ENCODE measurements at places on chromosomes 13 and 19.

DNA sequence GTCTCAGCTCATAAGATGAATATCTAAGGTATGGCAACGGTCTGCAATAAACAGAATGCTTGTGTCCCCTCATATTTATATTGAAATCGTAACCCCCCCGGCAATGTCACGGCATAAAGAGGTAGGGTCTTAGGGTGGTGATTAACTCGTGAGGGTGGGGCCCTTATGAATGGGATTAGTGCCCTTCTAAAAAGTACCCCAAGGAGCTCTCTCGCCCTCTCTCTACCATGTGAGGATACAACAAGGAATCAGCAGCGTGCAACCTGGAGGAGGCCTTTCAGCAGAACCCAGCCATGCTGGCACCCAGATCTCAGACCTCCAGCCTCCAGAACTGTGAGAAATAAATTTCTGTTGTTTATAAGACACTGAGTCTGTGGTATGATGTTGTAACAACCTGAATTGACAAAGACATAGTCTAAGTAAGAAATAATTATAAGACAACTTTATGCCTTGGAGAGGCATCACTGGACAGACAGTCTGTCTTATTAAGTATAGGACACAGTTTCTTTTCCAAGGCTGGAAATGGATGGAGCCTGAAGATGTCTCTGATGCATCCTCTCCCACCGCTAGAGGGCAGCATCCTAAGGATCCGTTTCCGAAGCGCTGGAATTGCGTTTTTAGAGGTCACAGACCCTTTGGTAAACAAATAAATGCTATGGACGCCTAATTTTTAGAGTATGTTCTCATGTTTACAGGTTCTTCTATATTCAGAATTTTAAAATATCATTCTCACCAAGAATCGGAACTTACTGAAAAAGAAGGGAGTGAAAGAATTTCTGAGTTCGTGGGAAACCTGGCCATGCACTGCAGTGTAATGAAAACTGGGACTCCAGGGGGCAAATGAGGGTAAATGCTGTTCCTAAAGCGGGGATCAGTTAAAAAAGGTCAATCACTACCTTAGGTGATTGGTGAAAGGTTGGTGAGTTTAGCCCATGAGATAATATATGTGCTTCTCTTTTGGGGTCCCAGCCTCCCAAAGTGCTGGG, 13.3 kb upstream of the LEUTX start:
- DNase-seq = peak; percentile 33

DNA sequence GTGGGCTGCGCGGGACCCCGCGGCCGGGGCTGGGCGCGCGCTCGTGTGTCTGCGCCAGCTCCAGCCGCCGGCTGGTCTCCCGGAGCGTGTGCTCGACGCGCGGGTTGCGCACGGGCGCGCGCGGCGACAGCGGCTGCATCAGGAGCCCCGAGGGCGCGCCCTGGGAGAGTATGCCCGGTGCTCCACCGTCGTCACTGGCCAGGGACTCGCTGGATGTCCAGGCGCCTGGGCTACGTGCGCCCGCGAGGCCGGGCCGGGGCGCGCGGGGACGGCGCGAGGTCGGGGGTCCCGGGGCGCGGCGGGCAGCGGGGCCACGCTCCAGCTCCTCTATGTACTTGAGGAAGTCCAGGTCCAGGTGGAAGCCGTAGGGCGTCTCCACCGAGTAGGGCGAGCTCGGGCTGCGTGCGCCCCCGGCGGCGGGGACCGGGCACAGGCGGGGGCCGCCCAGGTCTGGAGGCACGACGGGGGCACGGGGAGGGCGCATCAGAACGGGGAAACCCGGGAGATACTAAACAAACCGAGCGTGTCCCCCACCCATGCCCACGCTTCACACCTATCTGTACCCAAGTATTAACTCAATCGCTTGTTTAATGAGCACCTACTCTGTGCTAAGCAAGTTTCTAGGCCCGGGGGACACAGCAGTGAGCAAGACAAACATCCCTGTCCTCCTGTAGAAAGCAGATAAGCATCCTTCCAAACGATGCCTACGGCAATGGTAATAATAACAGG, 7.6 kb downstream of the KANK3 start:
- DNase-seq = peak; percentile 29

DNA sequence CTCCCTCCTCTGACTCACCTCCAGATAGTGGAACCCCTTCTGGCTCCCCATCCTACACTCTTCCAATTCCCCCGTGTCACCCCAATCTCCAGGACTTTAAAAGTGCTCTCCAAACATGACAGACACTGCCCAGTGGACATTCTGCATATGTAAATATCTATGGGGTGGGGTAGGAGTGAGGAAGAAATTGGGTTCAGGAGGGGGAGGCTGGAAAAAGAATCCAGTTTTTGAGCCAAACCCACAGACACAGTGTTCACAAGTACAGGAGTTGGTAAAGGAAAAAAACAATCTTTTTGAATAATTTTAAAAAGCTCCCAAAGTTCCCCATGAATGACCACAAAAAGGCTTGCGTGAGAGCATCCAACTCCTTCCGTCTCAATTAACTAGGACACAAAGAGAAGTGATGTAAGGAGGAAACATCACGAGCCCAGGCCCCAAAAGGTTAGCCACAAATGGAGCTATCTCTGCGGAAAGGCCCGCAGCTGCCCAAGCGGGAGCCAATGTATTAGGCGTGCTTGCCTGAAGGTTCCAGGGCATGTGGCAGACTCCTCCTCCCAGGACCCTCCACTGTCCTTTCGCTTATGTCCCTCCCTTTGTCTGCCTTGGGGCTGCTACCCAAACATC, 18.0 kb downstream of the ZC3H4 start:
- peak; percentile 43 for DNase-seq

DNA sequence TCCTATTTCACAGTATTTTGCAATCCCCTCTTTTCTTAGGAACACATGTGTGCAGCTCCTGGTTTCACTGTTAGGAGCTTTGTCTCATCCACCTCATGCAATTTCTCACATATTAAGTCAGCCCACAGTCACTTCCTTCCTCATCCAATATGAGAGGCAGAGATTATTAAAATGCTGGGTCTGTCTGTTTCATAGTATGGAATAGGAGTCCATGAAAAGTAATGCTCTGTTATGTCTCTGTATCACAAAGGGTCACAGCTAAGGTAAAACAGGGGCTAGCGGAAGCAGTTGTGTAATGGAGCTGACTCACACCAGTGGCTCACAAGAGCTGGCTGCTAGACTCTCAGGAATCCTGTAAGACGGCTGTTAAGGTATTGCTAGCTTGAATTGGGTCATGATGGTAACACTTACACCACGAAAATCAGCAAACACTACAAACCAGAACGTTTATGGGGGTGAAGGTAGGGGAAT, 216.5 kb downstream of the EFNB2 start:
- no peak for DNase-seq

GRCh38 chr13:39712626-39713025, 57.2 kb downstream of the COG6 start:
- DNase-seq = no peak

All from activated CD4-positive, alpha-beta T cell treated with anti-CD3 and anti-CD28 coated beads, Interleukin-2, amount 50 U/mL, for 16 hours (primary cell).